Fibroblast of mammary gland (primary cell): ENCODE measurements at places on chromosomes 12 and 14.

GRCh38 chr12:3661028-3661427 is 91.9 kb downstream of the CRACR2A start:
- no peak for DNase-seq

DNA sequence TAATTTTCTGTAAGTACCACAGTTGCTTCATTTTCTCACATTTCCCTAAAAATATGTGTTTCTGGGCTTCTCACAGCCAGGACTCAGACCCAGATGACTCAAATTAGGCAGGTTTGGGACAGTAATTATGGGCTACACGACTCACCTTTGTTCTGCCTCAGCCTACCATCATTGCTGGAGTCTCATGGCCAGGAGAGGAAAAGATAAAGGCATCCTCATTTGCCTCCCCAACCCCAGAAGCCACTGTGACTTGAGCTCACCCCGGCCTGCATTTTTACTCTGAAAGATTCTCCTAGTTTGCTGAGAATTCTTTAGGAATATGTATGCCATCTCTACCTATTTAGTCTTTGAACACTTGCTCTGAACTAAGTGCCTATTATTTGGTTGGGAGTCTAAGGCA is 207.8 kb downstream of the PAWR start:
- no peak for DNase-seq

DNA sequence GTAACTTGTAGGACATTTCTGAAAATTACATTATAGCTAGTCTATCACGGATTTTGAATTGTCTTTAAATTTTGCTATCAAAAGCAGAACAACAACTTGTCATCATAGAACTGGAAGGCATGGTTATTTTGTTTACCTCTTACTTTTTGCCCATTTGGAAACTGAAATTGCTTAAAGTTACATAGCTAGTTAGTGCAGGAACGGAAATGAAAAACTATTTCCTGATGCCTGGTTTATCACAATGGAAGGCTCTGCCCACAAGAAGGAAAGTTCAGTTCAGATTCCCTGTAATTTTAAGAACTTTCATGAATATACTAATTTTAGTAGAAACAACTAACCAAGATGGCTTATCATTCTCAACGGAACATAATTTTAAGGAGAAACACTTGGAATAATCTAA is 427.7 kb downstream of the RAD51B start:
- DNase-seq, result no peak

GRCh38 chr12:43981726-43982125 is 145.8 kb downstream of the TMEM117 start:
- DNase-seq, result no peak

DNA sequence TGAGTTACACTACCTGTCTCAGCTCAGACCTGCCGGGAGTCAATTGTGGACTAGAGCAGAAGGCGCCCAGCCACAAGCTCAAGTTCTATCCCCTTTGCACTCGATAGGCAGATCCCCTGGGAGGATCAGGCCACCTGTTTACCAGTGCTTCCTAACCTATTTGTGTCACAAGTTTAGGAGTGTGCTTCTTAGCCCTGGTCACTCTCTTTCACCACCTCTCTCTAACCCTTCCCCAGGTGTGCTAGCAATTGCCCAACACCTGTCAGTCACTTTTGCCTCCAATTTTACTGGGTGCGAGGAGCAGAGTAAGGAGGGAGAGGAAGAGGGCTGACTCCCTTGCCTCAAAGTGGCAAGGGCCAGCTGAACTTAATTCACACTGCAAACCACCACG is 745 bp upstream of the NAA30 start:
- DNase-seq, result no peak

DNA sequence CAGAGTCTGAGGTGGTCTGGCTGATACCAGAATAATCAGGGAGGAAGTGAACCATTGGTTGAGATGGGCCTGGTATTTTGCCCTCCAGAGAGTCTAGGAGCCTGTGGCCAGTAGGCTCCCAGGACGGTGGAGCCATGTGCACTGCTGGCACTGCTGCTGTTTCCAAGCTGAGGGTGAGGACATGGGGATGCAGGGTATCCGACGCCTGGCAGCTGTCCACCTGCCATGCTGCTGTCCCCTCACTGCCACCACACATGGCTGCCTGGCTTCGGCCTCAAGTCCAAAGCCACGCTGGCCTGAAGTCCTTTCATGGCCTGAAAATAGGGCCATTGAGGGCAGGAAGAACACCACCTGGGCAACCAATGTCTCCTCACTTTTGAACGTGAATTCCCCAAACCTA is 8.6 kb downstream of the CACNA1C start:
- DNase-seq, result no peak
